ENCODE measurements at places on chromosomes 6 and 20. TPM values are rescaled to one million over a fixed set of nuclear protein-coding genes. Genes with fewer than 3 reads are reported as not detected.

MATN4 gene
- 0.33 TPM for total RNA-seq

DNA sequence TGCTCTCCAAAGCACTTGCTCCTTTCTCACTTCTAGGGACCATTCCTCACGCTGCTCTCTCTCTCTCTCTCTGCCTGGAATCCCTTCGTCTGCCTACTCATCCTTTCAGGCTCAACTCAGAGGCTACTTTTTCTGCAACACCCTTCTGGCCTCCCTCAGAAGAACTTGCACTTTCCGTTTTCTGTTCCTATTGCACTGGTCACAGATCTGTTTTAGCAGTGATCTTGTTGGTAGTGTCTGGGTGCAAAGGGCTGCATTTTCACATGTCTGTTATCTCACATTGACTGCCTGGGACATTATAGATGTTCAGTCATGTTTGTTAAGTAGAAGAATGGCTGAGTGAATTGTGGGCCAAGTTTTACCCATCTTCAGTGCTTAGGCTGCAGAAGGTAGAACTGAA, 63.5 kb downstream of the RIN2 start:
- DNase-seq = no peak

- DNase-seq = no peak
Observed at GRCh38 chr6:15077961-15078360, 167.9 kb upstream of the JARID2 start.

CFAP61 gene
- total RNA-seq = 1.7 TPM
